ENCODE measurements at places on chromosomes 5 and 9.

GRCh38 chr9:129160712-129161533 is 17.1 kb downstream of the IER5L start:
- no peak for DNase-seq

DNA sequence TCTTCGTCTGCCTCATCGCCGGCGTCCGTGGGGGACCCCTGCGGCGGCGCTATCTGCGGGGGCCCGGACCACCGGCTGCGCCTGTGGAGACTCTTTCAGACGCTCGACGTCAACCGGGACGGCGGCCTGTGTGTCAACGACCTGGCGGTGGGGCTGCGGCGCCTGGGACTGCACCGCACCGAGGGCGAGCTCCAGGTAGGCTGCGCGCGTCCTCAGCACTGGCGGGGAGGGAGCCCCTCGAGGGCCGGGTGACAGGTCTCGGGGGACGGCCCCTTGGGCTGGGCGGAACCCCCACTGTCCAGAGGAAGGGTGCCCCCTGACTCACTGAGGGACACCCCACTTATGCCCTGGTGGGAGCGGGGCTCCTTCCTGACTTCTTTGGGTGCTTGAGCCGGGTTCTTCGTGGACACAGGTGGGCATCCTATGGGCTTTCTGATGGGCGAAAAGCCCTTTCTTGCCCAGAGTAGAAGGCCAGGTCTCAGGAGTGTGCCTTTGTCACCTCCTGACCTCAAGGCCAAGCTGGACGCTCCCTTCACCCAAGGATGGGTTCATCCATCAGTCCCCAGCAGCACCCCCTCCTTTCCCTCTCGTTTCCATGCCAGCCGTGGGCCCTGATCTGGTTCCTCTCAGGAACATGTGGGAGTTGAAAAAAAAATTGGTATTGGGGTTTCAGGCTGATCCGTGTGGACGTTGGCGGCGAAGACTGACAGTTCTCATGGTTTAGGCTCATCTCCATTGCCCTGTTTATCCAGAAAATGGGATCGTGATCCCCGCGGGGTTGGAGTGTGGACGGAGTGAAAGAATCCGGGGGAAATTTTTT is 564 bp downstream of the SLC25A25 start:
- DNase-seq = no peak

DNA sequence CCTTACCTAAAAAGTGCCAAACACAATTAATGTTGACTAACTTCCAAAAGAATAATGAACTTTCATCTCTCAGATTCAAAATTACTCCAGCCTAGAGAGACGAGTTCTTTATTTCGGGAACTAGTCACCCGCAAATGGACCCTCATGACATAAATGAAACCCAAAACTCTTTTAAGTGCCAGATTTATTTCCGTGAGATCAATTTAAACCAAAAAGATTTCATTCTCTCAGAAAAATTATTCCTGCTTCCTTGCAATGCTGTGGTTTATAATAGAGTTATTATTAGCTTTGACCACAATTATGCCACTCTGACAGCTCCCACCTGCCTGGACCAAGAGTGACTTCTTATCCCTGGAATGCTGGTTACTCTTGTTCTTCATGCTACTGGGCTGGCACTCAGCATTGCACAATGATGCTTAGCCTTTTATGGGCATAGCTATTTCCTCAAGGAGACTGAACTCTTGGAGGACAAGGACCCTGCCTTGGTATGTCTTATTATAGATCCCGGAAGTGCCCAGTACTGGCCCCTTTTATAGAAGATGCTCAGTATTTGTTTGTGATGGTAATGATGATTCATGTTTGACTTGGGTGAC is 183.5 kb downstream of the SNX18 start:
- DNase-seq = no peak

- no peak for DNase-seq
Measured at GRCh38 chr9:112771359-112772214, 21.0 kb downstream of the SNX30 start.

DNA sequence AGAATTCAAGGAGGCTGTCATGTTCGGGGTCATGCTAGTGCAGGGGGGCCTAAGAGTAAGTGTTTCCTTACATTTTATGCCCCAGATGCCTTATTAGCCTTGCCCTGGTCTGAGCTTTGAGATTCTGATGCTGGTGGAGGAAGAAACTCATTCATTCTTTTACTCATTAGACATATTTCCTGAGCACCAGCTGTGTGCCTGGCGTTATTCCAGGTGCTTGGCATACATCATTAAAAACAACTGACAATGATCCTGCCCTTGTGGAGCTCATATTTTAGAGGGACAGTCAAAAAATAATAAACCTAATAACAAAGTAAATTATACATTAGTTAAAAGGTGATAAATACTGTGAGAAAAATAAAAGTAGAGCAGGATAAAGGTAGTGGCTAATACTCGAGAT is 138.9 kb upstream of the SGCD start:
- no peak for DNase-seq

Data from CD4-positive, alpha-beta T cell treated with Interferon gamma for 1 hour (primary cell).